RWPE1 (cell line): ENCODE measurements at places on chromosomes 6 and 20.

- peak; percentile 46 for DNase-seq
Measured at GRCh38 chr6:79466207-79466834, 70.9 kb downstream of the LCA5 start.

DNA sequence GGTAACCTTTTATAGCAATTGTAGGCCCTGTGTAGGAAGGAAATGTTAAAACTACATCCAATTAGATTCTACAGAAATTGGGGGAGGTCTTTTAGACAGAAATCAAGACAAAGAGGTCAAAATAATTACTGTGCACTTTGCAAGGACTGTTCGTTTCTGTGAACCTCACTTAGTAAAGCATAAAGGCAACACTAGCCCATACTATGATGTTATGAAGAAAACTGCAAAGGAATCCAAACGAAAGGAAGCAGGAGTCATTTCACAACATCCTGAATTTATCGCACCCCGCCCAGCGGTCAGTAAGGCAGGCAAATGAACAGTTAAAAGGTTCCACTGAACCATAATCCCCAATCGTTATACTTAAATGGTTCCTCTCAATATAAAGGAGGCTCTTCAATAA, 429.5 kb upstream of the ARID1B start:
- DNase-seq, result no peak

DNA sequence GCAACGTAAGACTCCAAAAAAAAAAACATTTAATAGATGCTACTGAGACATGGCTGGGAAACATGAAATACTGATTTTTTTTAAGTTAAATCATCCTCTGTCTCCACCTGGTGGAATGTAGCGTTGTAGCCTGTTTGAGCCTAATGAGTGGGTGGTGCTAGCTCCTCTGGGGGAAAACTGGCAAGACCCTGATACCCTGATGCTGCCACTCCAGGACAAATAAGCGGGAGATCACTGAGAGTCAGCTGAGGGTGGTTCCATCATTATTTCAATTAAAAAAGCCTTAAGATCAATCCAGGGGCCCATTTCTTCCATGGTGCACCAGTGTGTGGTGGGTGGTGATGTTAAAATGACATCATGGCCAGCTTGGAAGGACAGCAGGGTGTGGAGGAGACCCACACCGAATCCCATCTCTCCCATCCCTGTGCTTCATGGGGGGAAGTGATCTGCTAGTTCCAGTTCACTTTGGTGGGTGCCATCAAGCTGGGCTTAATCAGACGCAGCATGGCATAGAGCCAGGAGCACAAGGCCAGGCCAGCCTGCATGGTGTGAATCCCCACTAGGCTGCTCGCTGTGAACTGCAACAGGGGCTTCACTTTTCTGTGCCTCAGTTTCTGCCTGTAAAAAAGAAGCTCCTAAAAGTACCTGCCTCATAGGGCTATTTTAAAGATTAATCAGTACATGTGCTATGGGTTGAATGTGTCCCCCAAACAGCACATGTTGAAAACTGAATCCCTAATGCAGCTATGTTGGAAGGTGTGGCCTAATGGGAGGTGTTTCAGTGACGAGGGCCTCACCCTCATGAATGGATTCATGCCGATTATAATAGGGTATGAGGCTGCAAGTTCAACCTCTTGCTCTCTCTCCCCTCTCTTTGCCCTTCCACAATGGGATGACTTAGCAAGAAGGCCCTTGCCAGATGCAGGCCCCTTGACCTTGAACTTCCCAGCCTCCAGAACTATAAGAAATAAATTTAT, 13.0 kb upstream of the MRPS10 start:
- peak; percentile 50 for DNase-seq

DNA sequence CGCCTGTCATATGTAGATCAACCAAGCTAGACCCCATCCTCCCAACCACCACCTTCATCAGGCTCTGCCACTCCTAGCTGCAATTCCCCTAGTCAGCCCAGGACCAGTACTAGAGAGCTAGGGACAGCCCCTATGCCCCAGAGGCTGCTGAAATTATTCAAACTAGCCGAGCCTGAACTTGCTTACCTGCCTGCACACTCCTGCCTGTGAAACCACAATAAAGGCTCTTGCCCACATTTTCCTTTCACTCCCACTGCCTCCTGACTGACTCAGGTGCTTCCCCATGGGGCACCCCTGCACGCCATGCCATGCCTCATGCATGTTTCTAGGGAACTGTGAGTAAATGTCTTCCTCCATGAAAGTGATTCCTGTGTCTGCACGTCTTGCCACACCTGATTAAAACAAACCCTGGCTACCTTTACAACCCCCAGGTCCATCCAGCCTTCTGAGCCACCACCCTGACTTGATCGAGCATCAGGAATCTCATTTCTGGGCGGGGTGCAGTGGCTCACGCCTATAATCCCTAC, 66.5 kb upstream of the IER3 start:
- DNase-seq, result peak; percentile 91

DNA sequence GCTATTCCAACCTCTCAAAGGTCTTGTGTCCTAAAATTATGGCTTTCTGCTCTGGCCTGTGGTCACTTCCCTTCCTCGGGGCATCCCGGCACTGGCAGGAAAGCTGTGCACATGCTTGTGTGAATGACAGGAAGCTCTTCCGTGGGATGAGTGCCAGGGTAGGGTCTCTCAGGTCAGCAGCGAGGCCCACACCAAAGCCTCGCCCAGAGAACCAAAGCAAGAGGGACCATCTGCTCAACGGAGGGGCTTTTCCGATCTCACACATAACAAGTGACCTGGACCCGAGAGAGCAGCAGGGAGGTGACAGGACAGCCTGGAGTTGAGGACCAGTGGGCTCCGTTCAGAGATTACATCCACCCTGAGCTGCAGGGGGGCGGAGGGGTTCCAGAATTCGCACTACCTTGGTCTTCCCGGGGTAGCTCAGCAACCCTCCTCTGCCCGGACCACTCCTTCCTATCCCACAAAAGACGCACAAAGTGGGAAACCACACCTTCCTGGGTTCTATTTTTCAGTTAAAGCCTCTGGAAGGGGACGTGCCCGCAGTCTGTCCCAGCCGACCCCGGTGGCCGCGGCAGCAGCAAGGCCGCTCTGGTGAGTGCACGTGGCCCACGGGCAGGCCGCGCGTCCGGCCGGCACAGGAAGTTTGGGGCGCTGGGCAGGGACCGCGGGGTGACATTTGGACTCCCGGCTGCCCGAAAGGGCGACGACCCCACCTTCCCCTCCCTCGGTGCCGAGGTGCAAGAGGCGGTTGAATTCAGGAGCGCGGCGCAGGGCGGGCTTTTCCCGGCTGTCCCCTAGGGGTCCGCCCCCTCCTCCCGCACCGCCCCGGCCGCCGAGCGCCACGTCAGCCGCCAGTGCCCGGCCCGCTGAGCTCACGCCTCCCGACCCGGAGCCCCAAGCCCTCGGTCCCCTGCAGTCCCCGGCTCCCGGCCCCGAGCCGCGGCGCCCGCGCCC, 988 bp downstream of the TXNDC5 start:
- DNase-seq, result peak; percentile 76

DNA sequence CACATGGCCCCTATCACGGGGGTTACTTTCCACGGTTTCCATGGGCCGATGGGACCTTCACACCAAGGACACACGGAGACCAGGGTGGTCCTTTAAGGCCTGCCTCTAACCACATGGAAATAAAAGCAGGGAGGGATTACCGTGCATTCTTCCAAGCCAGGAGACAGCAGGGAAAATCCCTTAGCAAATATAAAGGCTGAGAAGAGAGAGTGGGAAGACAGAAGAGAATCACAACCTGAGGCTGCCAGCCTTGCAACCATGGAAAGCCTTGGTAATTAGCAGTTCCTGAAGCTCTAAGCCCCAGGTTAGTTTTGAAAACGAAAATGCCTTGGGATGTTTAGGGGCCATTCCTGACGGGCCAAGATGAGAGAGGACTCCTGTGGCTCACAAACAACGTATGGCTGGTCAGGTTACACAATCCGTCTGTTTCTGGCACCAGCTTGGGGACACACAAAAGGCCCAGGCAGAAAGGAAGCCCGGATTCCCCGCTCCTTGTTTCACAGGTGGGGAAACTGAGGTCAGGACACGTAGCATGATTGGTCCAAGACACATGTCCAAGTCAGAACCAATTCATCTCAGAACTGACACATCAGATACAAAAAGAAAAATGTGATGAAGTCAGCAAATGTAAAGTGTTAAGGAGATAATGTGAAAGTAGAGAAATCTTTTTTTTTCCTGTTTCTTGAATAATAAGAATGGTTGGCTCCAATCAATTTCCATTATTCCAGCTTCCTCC, 2.8 kb downstream of the PREX1 start:
- DNase-seq, result no peak
